ENCODE measurements at places on chromosomes 7 and 10.

- no peak for DNase-seq
These were observed 176.0 kb upstream of the INSYN2A start for GRCh38 chr10:127372361-127372760.

- DNase-seq: no peak
These were observed 611.0 kb downstream of the PARD3 start for GRCh38 chr10:34203966-34204630.

DNA sequence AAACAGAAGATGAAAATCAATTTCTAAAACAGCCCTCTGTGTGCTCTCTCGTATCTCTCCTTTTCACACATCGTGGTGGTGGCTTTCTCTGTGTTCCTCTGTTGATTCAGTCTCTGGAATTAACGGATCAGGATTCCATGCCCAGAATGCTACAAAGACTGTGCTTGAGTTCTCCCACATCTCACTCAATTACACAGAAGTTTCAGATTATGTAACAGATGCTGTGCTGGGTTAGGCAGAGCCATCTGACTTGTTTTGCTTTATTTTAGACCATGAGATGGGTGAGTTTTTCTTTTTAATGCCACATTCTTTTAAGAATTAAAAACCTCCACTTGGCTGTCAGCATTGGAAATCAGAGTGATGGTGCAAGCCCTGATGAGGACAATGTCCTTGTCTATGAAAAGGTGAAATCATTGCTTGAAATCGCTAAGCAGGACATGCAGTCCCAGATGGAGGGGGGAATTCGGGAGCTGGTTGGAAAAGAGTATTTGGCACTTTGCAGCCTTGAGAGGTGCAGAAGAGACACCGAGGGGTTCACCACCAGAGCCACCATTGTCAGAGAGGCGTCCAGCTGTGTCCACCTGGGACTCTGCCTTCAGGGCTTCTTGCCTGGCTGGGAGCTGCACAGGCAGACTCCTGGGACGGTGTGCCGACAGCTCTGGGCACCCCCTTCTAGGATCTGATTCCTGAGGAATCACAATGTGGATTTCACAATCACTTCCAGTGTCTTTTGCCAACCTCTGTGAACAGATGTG, 80.4 kb downstream of the EGFR start:
- no peak for DNase-seq

- no peak for DNase-seq
These were observed 116.5 kb downstream of the ZNF438 start for GRCh38 chr10:30915146-30915545.

DNA sequence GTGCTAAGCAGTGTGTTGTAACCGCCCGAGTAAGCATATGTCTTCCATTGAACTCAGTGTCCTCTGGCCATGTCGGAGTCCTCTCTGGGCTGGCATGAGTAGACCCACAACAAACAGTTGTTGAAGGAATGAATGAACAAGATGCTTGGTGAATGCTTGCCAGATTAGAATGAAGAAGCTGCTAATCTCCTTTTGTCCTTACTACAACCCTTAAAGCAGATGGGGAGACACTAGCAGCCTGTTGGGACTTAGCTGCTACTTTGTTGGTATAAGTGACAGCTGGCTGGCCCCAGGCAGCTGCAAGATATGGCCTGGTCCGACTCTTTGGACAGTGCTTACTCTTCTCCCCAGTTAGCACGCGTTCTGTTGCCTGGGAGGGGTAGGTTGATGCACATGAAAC, 370.1 kb downstream of the RPS24 start:
- no peak for DNase-seq
